ENCODE measurements at places on chromosomes 7 and 10. TPM values are rescaled to one million over a fixed set of nuclear protein-coding genes. Genes with fewer than 3 reads are reported as not detected.
A peak's percentile ranks its signal among the peaks of the same experiment; 100 is the strongest.

DNA sequence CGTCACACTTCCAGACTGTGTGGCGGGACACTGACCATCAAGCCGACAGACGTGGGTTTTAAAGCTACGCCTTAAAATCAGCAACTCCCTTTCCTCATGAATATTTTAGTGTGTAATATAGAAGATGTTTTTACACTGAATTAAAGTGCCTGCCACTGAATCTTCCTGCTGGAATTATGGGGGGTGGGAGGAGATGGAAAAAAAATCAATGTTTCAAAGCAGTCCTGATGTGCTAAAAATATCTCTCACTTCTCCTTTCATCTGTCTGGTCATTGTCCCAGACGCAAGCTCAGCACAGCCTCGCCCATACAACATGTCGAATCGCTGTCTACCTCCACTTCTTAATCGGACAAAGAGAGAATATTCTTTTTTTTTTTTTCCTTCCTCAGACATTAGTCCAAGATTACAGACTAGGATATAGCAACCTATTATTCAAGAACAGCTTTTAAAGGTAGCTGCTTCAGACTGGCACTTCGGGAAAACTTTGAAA lies 165.1 kb upstream of the KLF14 start:
- H3K27me3 ChIP-seq: no peaks in the 10 kb centered on the region
- peaks cover 81% of the 10 kb centered on the region for H3K4me1 ChIP-seq
- H3K27ac ChIP-seq: peak overlapping the region; percentile 92
- DNase-seq: no peak

Gene CHN2
- total RNA-seq: 159 TPM

Gene GNAT3
- total RNA-seq: 2.1 TPM

Gene FGL2
- 27.2 TPM for total RNA-seq

- no peaks in the 10 kb centered on the region for H3K27me3 ChIP-seq
- H3K4me1 ChIP-seq: no peaks in the 10 kb centered on the region
- DNase-seq: no peak
- H3K36me3 ChIP-seq: no peaks in the 10 kb centered on the region
Observed at GRCh38 chr10:121654021-121654545, 55.8 kb upstream of the FGFR2 start.

DNA sequence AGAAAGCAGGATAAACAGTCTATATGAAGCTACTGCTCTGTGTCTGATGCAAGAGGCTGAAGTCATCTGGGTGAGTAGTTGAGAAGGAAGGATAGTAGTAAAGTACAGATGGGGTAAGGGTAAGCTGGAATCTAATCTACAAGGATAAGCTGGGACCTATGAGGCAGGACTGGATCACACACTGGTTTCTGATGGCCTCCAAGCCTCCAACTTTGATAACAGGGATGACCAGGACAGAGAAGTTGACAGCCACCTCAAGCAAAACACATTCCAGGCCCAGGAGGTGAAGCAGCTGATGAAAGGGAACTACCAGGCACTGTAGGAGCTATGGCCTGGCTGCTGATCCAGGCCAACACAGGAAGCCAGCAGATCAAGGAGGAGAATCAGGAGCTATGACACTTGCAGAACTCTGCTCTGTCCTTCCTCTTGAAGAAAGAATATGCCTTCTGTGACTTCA lies 278.1 kb upstream of the TMEM229A start:
- no peak overlapping the region for H3K4me3 ChIP-seq
- DNase-seq: no peak
- H3K4me1 ChIP-seq: no peaks in the 10 kb centered on the region
- no peaks in the 10 kb centered on the region for H3K36me3 ChIP-seq
- no peak overlapping the region for H3K27ac ChIP-seq

- no peaks in the 10 kb centered on the region for H3K27me3 ChIP-seq
- no peaks in the 10 kb centered on the region for H3K4me1 ChIP-seq
- no peak overlapping the region for H3K4me3 ChIP-seq
- no peak for DNase-seq
Observed at GRCh38 chr7:117001283-117001682, 48.0 kb downstream of the ST7 start.
